ENCODE measurements at places on chromosomes 13 and 19. TPM values are rescaled to one million over a fixed set of nuclear protein-coding genes. Genes with fewer than 3 reads are reported as not detected.

The TUBA3C gene
- total RNA-seq, result not detected

The IL12RB1 gene
- under 0.01 TPM for total RNA-seq

The IQCN gene
- not detected for total RNA-seq

The IGSF23 gene
- not detected for total RNA-seq

The PSG7 gene
- not detected for total RNA-seq

The VSTM2B gene
- total RNA-seq, result not detected

The CYP4F3 gene
- total RNA-seq, result 2.9 TPM

The B3GNT8 gene
- 14.3 TPM for total RNA-seq

The RASIP1 gene
- total RNA-seq, result 2.9 TPM

The SHISA7 gene
- not detected for total RNA-seq

The ZNF480 gene
- total RNA-seq, result 2.6 TPM

The TEKTIP1 gene
- total RNA-seq, result not detected

The KRI1 gene
- 8.2 TPM for total RNA-seq

All from bronchial epithelial cell (primary cell).